ENCODE measurements at places on chromosomes 3 and 15. TPM values are rescaled to one million over a fixed set of nuclear protein-coding genes. Genes with fewer than 3 reads are reported as not detected.

GABRB3 gene
- 2.6 TPM for total RNA-seq

IGF1R gene
- 29.2 TPM for total RNA-seq

COLQ gene
- total RNA-seq: under 0.01 TPM

GUCA1C gene
- not detected for total RNA-seq

UPK1B gene
- total RNA-seq: 13.0 TPM

CLDN18 gene
- not detected for total RNA-seq

PEX5L gene
- total RNA-seq: under 0.01 TPM

LRRC31 gene
- 0.24 TPM for total RNA-seq

JMJD7 gene
- total RNA-seq: 10.8 TPM

PLXNB1 gene
- total RNA-seq: 74.7 TPM

SCAMP2 gene
- 24.3 TPM for total RNA-seq

CD200R1 gene
- total RNA-seq: 0.24 TPM

PFKFB4 gene
- total RNA-seq: 35.9 TPM

CHRNB4 gene
- total RNA-seq: not detected

SNTN gene
- not detected for total RNA-seq

A4GNT gene
- not detected for total RNA-seq

DUOX1 gene
- total RNA-seq: 34.3 TPM

CHCHD6 gene
- 23.7 TPM for total RNA-seq

CDHR4 gene
- not detected for total RNA-seq

TERC gene
- 1,776 TPM for total RNA-seq

TMEM41A gene
- 20.7 TPM for total RNA-seq

Measured in tracheal epithelial cell (primary cell).